Transverse colon (tissue), 4 donors: ENCODE measurements at places on chromosomes 3 and 15. TPM values are rescaled to one million over a fixed set of nuclear protein-coding genes. Genes with fewer than 3 reads are reported as not detected.

Gene POC1A
- total RNA-seq = not detected

- H3K4me3 ChIP-seq = no peak overlapping the region
- no peak for DNase-seq
- H3K27ac ChIP-seq = peak overlapping the region; percentile 1
- no peaks in the 10 kb centered on the region for H3K27me3 ChIP-seq
Observed at GRCh38 chr3:141454906-141455602, 31.8 kb upstream of the RASA2 start.

DNA sequence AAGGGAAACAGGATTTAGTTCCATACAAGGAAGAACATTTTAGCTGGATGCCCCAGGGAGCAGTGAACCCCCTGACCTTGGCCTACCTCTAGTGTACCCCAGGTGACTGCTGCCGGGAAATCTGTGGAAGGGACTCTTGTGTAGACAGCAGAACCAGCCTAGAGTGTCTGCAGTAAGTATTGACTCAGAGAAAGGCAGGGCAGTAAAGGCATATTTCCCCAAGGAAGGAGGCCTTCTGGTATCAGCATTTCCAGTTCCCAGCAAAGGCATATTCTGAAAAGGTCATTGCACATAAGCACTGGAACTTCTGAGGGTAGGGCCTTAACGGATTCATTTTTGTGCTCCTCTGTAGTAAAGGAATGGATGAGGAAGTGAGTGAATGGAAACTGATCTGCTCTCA, 246.2 kb downstream of the FAM43A start:
- H3K27ac ChIP-seq = no peak overlapping the region
- H3K4me3 ChIP-seq = no peak overlapping the region
- H3K4me1 ChIP-seq = no peaks in the 10 kb centered on the region
- H3K36me3 ChIP-seq = no peaks in the 10 kb centered on the region

Gene EFL1
- total RNA-seq = 57.9 TPM

DNA sequence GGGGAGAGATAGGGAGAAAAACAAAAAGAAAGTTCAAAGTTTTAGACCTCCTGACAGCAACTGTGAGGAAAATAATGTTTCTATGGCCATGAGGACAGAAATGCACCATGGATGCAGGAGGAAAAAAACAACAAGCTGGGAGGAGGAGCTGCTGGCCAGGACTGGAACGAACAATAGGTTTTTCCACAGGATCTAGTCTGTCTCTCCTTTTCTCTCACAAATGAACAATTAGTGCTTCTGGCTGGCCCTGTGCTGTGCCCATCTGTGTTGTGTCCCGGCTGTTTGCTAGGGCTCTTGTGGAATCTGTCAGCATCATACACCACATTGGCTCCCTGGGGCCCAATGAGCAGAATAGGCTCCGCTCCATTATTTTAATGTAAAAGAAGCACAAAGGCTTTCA, 15.2 kb downstream of the GK5 start:
- H3K27me3 ChIP-seq = no peaks in the 10 kb centered on the region
- no peak for DNase-seq
- peak overlapping the region; percentile 70 for H3K27ac ChIP-seq
- H3K4me1 ChIP-seq = peaks cover 11% of the 10 kb centered on the region
- H3K36me3 ChIP-seq = peaks cover 21% of the 10 kb centered on the region

DNA sequence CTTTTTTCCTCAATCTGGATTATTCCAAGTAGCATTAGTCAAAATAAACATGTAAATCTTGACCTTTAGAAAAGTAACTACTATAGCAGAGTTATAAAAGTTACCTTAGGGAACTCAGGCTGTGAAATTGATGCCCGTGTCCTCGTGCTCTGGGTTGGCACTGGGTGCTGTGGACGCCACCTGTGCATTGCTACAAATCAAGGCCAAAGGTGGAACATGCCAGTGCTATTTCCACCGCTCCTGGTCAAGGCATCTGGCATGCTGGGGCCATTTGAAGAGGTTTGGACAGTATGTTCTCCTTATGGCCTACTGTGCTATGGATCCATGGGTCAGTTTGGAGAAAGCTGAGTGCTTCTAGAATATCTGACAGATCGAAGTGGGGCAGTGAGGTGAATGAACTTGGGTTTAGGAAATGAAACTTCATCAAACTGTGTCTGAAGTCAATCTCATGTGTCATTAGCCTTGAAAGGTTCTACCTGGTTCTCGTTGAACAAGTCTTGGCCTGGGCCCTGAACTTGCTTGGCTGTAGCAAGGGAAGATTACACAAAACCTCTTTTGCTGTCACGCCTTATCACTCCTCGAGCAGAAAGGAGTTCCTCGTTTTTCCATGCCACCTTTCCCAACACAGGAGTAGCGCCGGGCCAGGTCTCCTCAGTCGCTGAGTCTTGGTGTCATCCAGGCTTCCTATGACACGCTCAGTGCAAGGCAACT, 397.6 kb upstream of the RGMA start:
- no peak overlapping the region for H3K27ac ChIP-seq
- H3K4me3 ChIP-seq = no peak overlapping the region
- no peaks in the 10 kb centered on the region for H3K4me1 ChIP-seq
- DNase-seq = peak; percentile 10
- H3K36me3 ChIP-seq = no peaks in the 10 kb centered on the region

DNA sequence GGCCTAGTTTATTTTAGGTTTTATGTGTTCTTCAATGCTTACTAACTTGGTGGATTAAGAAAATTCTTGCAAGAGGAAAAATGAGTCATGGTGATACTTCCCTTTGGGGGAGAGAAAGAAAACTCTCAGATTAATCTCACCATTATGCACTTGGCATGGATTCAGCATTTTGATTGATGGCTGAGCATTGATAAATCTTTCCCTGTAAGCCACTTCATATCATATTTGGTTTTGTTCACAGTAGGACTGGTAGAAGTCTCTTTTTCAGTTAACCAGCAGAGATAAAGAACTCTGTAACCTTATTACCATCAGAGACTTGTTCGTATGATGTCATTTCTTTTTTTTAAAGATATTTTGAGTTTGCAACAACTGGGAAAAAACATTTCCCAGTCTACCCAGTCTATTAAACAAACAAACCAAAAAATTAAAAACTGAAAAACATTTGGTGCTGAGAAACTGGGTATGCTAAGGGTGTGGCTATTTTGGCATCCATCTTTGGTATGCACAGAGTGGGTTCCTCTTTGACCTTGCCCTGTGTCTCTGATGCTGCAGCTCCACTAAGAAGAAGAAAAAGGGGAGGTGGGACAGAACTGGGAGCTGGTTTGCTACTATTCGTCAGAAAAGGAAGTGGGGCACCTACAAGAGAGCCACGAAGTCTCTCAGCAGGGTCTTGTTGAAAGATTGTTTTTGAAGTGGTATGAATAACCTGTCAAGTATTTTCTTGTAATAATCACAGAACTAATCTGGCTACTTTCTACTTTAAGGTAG, 17.2 kb downstream of the TMOD3 start:
- no peak overlapping the region for H3K4me3 ChIP-seq
- peaks cover 31% of the 10 kb centered on the region for H3K4me1 ChIP-seq
- peak overlapping the region; percentile 51 for H3K27ac ChIP-seq

DNA sequence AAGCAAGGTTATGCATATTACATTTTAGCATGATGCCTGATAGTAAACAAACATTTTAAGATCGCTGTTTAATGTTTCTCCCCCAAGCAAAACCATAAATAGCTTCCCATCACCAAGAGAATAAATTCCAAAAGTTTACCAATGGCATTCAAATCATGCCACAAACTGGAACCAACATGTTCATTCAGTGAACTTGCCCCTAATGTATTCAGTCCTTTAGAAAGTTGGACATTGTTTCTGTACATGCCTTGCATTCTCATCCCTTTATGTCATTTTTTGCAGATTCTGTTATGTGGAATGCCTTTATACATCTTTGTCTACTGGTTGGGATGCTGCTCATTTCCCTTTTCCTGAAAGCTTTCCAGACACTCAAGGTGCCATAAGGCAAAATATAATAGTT, 105.5 kb downstream of the PYDC2 start:
- H3K4me1 ChIP-seq = no peaks in the 10 kb centered on the region
- H3K27ac ChIP-seq = no peak overlapping the region
- DNase-seq = no peak
- no peak overlapping the region for H3K4me3 ChIP-seq
- H3K27me3 ChIP-seq = no peaks in the 10 kb centered on the region
- no peaks in the 10 kb centered on the region for H3K36me3 ChIP-seq
